ENCODE measurements at places on chromosomes 3 and 15.

- DNase-seq = no peak
Observed at GRCh38 chr3:69452295-69452694, 66.4 kb upstream of the FRMD4B start.

GRCh38 chr3:195185583-195185982 lies 85.4 kb downstream of the XXYLT1 start:
- DNase-seq = no peak

GRCh38 chr3:139629033-139629432 lies 48.7 kb downstream of the NMNAT3 start:
- DNase-seq = no peak

GRCh38 chr3:39101022-39101689 lies 6.3 kb downstream of the GORASP1 start:
- peak; percentile 58 for DNase-seq

GRCh38 chr3:157190380-157190872 lies 30.5 kb upstream of the CCNL1 start:
- DNase-seq = no peak
